Left renal pelvis (tissue), 4 donors: ENCODE measurements at places on chromosomes 4 and X. TPM values are rescaled to one million over a fixed set of nuclear protein-coding genes. Genes with fewer than 3 reads are reported as not detected.

Gene NLGN3
- polyA plus RNA-seq = 6.9 TPM

Gene GABRE
- polyA plus RNA-seq = 5.9 TPM

Gene CLGN
- 4.7 TPM for polyA plus RNA-seq

Gene PABPC4L
- polyA plus RNA-seq = 20.9 TPM

Gene TMEM154
- polyA plus RNA-seq = 1.1 TPM

Gene UNC5C
- 39.8 TPM for polyA plus RNA-seq

Gene COL4A6
- 17.7 TPM for polyA plus RNA-seq

Gene RADX
- 5.1 TPM for polyA plus RNA-seq

Gene DGKK
- polyA plus RNA-seq = 8.6 TPM

Gene TBX22
- polyA plus RNA-seq = 3.8 TPM

Gene USP51
- 13.1 TPM for polyA plus RNA-seq

Gene MAGEA2B
- polyA plus RNA-seq = not detected

Gene ARX
- not detected for polyA plus RNA-seq

DNA sequence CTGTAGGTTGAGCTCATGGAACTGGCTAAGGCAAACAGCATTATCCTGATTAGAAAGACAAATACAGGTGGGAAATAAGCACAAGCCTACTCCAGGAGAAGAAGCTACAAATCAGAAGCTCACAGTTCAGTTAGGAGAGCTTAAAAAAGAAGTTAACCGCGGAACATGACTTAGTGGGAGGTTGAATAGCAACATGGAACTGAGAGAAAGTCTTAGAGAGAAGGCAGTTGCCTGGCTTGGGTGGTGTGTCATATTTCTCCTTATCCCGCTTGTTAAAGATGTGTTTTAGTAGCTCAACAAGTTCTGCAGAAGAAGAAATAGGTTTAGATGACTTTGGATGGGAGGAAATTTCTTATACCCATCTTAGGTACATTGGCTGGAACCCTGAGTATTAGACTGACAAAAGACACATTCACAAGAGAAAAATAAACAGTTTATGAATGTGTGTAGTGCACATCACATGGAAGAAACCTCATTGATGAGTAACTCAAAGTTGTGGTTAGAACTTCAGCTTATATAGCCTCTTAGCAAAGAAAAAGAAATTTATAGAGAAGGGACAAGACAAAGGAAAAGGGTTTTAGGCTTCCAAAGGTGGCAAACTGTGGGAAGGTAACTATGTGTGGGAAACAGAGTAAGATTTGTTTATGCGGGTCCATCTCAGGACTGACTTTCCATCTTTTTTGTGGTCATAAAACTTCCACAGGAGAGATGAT lies 37.4 kb upstream of the RXFP1 start:
- DNase-seq = no peak

DNA sequence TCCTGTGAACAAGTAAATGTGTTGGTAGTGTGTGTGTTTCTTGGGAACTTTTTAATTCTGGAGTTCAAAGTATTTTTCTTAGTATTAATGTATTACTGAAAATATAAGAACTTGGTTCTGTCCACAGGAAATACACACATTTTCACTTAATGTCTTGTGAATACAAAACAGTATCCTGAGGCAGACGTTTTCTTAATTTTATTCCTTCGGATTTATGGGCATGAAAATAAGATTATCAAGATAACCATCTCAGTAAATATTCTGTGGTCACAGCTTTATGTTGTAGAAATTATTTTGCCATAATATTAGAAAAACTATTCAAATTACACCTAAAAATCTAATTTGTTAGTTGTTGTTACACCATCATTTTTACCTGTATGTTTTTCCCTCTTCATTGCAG lies 29.8 kb downstream of the NFKB1 start:
- DNase-seq = no peak

DNA sequence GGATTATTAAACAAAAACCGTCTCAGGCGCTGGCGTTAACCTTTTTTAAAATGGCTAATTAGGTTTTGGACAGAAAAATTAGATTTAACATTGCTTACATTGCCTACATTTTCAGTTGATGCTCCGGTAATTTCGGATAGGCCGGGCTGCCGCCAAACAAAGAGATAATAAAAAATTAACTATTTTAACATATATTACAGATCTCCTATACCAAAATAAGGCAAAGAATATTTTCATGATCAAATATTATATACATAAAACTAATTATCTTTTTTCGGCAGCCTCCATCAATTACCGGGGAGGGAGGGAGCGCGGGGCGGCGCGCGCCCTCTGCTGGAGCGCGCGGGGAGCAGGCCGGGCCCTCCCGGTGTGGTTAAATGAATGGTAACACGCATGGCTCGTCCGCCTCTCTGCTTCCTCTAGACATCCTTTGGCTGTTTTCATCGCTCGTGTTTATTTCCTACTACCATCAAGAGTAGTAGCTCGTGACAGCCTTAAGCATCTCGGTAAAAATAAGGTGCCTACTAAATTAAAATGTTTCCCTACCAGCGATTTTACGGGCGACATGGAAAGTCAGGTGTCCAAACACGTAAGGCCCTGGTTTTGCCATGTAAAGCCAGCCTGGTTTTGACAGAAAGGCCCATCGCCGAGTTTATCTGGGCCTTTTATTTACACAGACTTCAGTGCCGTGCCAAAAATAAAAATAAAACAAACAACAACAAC lies 52.4 kb upstream of the TMEM33 start:
- DNase-seq = no peak

- no peak for DNase-seq
These were observed 46.8 kb downstream of the RGS12 start for GRCh38 chr4:3339577-3339976.

GRCh38 chrX:70398899-70399298 lies 24.2 kb upstream of the GDPD2 start:
- no peak for DNase-seq

- DNase-seq = no peak
These were observed 111.5 kb downstream of the MID1 start for GRCh38 chrX:10508891-10509290.

GRCh38 chrX:134171661-134172587 lies 65.1 kb upstream of the CCDC160 start:
- no peak for DNase-seq

- DNase-seq = no peak
These were observed 155.6 kb downstream of the HNRNPD start for GRCh38 chr4:82217986-82218715.

DNA sequence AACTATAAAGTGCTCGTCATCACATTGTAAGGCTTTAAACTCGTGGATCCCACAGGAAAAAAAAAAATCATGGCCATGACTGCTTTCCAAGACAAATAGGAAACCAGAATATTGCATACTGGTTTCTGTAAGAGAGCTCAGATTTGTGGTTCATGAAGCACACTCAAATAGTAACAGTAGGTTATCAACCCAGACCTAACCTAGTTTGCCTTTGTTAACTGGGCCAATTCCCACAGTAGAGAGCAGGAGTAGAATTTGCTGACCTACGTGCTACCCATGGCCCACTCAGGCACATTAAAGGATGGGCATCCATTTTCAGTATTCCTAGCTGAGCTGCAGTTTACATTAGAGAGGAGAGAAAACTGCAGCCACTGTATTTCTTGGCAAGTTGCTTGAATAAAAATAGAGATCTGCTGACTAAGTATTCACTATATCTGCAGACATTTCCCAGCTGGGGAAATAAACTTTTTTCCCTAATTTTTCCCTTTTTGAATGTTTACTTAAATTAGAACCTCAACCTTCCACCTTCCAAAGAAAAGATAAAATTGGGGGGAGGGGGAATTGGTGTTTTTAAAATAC lies 218.5 kb downstream of the SPANXN3 start:
- no peak for DNase-seq

DNA sequence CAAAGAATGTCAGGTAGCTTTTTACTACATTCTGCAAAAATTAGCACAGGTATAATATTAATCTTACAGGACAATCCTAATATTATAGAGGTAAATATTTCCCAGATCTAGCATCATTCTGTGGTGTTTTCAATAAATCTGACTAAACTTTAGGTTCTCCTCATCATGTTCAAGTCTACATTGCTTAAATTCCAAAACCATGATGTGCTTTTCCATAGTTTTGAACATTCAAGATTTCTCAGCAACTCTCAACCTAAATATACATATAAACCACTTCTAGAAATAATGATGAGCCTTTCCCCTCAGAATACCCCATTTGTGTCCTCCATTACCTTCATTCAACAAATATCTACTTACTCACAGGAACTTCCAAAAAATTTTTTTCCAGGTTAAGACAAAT lies 23.1 kb downstream of the EIF4E start:
- DNase-seq = no peak

DNA sequence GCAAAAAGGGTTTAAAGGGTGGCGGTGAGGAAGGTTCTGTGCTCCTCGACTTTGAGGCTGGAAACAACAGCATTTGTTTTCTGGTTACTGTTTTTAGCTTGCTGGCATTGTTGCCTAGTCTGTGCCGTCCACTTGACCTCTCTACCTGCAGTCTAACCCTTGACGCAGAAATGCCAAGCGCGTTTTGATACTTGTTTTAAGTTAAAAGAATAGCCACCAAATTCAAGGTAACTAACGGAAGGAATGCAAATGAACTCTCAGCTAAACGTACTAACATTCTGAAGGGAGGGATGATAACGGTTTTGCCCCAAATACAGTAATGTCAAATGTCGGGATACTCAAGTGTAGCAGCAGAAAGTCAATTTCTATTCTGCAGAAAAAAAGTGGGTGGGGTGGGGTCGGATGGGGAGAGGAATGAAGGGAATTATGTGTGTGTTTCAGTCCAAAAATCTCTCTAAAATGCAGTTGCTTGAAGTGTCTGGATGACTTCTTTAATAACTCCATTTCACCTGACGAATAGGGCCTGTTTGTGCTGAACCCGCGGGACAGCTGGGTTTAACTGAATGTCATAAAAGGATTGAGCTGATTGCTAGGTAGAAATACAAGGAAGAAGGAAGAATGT lies 3.4 kb upstream of the NKX6-1 start:
- no peak for DNase-seq

- DNase-seq = no peak
These were observed 432.8 kb downstream of the PDGFC start for GRCh38 chr4:156538651-156539257.

GRCh38 chr4:73315091-73315490 lies 56.5 kb upstream of the ANKRD17 start:
- DNase-seq = no peak

GRCh38 chr4:10998846-10999245 lies 314.3 kb upstream of the CLNK start:
- DNase-seq = no peak

- DNase-seq = no peak
These were observed 700.5 kb downstream of the TRIML1 start for GRCh38 chr4:188839704-188840103.

GRCh38 chr4:166198041-166198440 lies 325.0 kb downstream of the TLL1 start:
- DNase-seq = no peak

DNA sequence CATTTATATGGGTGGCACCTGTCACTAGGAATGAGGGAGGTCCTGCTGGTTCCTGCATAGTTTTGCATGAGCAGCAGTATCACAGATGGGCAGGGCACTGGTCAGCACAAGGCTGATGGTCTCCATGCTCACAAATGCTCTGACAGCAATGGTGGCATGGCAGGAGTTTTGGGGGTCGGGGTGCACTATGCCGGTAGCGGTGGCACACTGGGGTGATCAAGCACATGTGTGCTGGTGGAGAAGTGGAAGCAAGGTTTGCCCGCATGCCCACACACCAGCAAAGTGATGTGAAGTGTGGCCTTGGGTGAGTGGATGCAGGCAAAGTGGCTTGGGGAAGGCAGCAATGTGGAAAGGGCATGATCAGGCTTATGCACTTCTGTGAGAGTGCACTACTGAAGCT lies 60.5 kb upstream of the MAGEE1 start:
- no peak for DNase-seq
